ENCODE measurements at places on chromosomes 16 and 17. TPM values are rescaled to one million over a fixed set of nuclear protein-coding genes. Genes with fewer than 3 reads are reported as not detected.

The GAN gene
- 2.2 TPM for total RNA-seq

The VMO1 gene
- total RNA-seq: not detected

The CDH1 gene
- not detected for total RNA-seq

The SEPTIN1 gene
- total RNA-seq: not detected

The TPSD1 gene
- not detected for total RNA-seq

The MT1F gene
- total RNA-seq: not detected

The KREMEN2 gene
- not detected for total RNA-seq

Data from cardiac atrium fibroblast (primary cell).